Stimulated activated CD4-positive, alpha-beta T cell treated with anti-CD3 and anti-CD28 coated beads, Interleukin-4, amount 100 ng/mL, for 48 hours (primary cell): ENCODE measurements at places on chromosomes 13 and 19.

- DNase-seq = no peak
Measured at GRCh38 chr13:90237852-90238251, 1109.6 kb upstream of the MIR17HG start.

DNA sequence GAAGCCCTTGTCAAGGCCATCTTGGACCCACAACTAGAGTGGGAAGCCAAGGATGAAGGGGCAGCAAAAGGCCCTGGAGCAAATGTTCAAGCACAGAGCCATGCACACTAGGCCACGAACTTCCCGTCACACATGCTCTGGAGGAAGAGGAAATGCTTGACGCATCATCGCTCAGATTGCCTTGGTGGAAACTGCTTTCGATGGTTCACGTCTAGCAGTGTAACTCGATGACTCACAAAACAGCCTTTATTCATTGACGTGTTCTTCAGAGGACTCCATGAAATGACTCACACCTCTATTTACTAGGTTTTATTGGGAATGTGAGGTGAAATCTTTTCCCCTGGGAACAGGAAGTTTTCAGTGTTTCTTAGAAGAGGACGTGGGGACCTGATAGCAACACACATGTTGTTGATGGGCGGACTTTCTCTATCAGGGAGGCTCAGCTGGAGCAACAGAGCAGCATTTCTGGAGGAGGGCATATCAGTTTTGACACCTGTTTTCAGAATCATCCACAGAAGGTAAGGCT, 79.8 kb upstream of the FLT1 start:
- peak; percentile 31 for DNase-seq

DNA sequence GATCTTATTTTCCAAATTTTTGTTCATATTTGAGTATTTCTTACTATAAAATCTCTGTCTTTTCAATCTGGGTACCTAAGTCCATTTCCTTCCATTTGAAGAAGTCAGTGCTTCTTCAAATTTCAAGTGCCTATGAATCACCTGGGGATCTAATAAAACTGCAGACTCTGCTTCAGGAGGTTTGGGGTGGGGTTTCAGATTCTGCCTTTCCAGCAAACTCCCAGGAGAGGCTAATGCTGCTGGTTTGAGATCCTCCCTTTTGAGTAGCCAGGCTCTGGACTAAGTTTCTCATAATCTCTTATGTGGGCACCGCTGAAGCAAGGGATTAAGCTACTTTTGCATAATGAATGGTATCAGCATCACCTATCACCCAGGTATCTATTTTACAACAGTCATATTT, 242.4 kb downstream of the RGCC start:
- no peak for DNase-seq

GRCh38 chr19:14550201-14550754, 20.9 kb downstream of the TECR start:
- no peak for DNase-seq

GRCh38 chr13:37443538-37443937, 155.0 kb downstream of the POSTN start:
- DNase-seq = no peak

- no peak for DNase-seq
Measured at GRCh38 chr13:23007426-23007825, 173.4 kb upstream of the SGCG start.

DNA sequence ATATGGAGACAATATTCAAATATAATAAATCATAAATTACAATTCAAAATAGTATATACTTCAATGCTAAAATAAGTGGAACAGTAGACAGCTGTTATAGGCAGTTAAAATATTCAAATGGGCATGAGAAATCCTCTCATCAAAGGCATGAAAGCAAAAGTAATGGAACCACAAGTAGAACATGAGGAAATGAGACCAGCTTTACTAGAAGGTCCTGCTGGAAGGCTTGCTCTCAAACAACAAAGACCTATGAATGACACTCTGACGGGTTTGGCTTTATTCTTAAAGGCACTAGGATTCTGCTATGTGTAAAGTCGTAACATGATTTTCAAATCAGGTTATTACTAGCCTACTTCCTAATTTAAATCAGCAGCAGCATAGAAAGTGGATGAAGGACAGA, 148.1 kb downstream of the VWA8 start:
- DNase-seq = no peak

- no peak for DNase-seq
Measured at GRCh38 chr19:37362733-37363132, 8.2 kb upstream of the ZNF527 start.

DNA sequence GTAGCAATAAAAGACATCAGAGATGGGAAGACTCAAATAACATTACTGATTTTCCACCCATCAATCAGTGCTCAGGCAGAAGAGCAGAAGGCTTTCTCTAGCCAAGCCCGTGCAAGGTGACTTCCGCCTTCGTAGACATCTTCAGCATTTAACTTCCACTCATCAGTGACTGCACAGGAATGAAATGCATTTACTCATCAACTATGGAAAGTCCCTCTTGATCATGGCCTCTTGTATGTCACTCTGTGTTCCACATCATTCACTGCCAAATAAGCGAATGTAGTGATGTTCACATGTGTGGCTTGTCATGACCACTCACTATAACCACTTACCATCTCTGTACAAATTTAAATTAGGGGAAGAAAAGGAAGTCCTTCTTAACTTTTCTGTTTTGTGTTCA, 49.4 kb downstream of the SACS start:
- no peak for DNase-seq

- peak; percentile 92 for DNase-seq
Measured at GRCh38 chr19:39403331-39404312, 3.0 kb upstream of the ZFP36 start.

DNA sequence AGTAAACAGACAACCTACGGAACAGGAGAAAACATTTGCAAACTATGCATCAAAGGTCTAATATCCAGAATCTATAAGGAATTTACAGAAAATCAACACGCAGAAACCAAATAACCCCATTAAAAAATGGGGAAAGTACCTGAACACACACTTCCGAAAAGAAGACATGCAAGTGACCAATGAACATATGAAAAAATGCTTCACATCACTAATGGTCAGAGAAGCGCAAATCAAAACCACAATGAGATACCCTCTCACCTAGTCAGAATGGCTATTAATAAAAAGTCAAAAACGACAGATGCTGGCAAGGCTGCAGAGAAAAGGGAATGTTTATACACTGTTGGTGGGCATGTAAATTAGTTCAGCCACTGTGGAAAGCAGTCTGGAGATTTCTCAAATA, 29.5 kb downstream of the SLC25A15 start:
- DNase-seq = no peak

- DNase-seq = no peak
Measured at GRCh38 chr13:23392313-23392712, 41.2 kb downstream of the SACS start.

GRCh38 chr13:27311518-27312210, 41.0 kb downstream of the RASL11A start:
- no peak for DNase-seq

GRCh38 chr13:67238277-67238859, 8.2 kb upstream of the PCDH9 start:
- DNase-seq = no peak

DNA sequence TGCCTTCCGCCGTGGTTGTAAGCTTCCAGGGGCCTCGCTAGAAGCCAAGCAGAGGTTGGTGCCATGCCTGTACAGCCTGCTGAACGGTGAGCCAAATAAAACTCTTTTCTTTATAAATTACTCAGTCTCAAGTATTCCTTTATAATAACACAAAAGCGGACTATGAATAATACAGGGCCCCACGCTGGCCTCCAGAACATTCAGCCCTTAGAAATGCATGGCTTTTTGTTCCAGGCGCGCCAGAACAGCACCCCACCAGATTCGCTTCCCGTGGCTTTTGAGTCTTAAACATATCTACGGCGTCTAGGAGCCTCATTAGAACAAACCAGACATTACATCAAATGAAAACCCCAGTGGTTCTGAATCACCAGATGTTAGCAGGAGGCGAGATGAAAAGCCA, 75.1 kb downstream of the SLC15A1 start:
- no peak for DNase-seq

DNA sequence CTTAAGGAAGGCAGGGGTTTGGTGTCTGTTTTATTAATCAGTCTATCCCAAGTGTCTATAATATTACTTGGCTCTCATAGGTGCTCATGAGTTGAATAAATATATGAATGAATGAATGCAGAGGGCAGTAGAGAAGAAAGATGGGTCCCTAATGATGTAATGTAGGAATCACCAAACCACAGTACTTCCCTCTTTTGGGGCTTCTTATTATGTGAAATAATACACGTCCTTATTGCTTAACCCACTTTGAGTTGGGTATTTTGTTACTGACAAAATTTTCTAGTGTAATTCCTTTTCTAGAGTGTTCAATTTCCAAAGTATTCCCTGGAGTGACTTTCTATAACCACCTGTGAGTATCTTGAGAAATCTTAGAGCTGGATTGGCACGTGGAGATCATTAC, 13.2 kb downstream of the KLK5 start:
- DNase-seq = no peak

GRCh38 chr13:35025314-35025713, 83.2 kb downstream of the NBEA start:
- no peak for DNase-seq

GRCh38 chr13:28494778-28495537, at the start of gene FLT1:
Gene FLT1 (minus strand): TSS chr13:28495128. CDS start chr13:28494843, 285 bp downstream.
- DNase-seq = peak; percentile 5

GRCh38 chr13:74066937-74067336, 67.3 kb downstream of the KLF12 start:
- DNase-seq = no peak

GRCh38 chr19:42252365-42253244, 2.3 kb downstream of the ERF start:
- DNase-seq = no peak

DNA sequence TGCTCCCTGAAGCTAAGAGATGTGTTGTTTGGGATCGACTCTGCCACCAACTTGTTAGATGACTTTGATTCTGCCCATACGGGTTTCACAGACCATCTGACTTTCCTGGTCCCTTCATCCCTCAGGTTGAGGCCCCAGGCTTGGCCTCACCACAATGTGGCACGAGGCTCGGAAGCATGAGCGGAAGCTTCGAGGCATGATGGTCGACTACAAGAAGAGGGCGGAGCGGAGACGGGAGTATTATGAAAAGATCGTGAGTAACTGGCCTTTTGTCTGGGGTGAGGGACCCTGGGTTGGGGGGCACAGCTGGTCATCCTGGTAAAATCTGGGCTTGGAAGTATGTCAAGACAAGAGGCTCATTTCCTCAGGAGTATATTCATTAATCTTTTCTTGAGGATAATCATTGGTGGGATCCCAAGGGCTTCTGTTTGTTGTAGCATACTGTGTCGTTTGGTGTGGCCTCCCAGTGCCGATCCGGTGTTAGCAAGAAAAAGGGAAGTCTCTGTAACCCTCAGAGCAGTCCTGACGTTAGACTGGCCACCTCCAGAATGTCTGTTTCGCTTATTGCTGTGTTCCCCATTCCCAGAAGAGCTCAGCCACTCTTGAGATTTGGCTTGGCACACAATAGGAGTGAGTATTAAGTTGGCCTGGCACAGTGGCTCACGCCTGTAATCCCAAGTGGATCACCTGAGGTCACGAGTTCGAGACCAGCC, 1.4 kb downstream of the CLASRP start:
- no peak for DNase-seq

GRCh38 chr19:35509018-35509652, 4.3 kb downstream of the DMKN start:
- no peak for DNase-seq

- peak; percentile 74 for DNase-seq
Measured at GRCh38 chr19:48351341-48351752, 12.4 kb downstream of the TMEM143 start.

GRCh38 chr13:28541966-28542365, 47.0 kb upstream of the FLT1 start:
- DNase-seq = no peak

GRCh38 chr19:359653-359925, 15.0 kb upstream of the MIER2 start:
- DNase-seq = no peak

GRCh38 chr13:40874138-40874779, 84.8 kb downstream of the SLC25A15 start:
- DNase-seq = no peak

DNA sequence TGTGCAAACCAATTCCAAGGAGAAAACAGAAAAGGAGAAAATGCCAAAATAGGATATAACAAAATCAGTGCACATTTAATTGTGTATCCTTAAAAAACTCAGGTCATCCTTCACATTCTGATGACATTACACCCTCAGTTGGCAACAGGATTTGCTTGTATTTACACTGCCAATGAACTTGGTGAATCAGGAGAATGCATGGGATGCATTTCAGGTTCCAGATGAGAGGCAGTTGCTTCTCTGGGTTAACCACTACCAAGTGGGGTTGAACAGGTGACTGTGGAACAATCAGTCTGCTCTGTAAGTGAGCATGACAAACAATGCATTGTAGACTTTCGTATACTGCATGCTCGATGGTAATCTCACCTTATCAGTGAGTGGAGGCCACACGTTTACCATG, 79.1 kb downstream of the STARD13 start:
- DNase-seq = no peak

DNA sequence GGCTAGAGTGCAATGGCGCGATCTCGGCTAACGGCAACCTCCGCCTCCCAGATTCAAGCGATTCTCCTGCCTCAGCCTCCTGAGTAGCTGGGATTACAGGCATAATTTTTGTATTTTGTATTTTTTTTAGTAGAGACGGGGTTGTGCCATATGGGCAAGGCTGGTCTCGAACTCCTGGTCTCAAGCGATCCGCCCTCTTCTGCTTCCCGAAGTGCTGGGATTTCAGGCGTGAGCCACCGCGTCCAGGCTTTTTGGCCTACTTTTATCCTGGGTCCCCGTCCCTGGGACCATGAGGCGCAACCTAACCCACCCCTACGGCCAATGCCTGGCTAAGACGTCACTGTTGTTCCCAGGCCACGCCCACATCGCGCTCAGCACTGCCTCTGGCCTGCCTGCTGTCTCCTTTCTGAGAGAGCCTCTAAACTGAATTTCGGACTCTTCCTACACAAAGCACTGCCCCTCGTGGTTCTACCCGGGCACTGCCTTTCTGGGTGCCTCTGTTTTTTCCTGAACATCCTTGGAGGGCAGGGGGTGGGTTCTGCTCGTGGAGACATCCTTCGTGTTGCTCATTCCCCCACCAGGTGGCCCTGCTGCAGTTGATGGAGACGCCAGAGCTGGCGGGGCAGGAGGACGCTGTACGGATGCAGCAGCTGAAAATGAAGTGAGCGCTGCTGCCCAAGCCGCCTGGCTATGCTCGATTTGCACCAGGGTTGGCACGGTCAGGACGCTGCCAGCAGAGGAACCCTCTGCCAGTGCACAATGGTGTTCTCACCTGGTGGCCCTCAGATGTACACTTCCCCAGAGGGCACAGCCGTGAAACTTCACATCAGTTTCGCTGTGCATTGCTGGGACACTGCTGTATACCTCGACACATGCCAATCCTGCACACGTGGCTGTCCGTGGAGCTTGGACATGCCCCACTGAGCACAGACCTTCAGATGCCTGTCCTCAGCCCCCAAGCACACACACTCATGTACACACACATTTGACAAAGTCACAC, 2.0 kb downstream of the REX1BD start:
- no peak for DNase-seq

DNA sequence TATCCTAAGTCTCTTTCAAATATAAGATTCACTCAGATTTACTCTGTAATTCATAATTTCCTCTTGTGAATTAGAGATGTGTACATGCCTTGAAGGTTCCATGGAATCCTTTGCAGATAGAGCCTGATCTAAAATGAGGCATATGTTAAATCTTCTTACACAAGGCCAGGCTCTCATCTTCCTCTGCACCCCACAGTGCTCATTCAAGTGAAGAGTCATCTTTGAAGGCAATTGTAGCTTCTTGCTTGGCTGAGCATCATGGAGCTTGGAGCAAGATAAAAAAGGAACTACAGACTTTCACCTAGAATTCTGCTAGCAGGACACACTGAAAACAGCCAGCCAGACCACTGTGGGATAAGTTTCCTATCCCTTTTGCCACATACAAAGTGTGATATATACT, 566.4 kb downstream of the PCDH9 start:
- DNase-seq = no peak
